CD4-positive, CD25-positive, alpha-beta regulatory T cell (primary cell): ENCODE measurements at places on chromosomes 2 and 18.

DNA sequence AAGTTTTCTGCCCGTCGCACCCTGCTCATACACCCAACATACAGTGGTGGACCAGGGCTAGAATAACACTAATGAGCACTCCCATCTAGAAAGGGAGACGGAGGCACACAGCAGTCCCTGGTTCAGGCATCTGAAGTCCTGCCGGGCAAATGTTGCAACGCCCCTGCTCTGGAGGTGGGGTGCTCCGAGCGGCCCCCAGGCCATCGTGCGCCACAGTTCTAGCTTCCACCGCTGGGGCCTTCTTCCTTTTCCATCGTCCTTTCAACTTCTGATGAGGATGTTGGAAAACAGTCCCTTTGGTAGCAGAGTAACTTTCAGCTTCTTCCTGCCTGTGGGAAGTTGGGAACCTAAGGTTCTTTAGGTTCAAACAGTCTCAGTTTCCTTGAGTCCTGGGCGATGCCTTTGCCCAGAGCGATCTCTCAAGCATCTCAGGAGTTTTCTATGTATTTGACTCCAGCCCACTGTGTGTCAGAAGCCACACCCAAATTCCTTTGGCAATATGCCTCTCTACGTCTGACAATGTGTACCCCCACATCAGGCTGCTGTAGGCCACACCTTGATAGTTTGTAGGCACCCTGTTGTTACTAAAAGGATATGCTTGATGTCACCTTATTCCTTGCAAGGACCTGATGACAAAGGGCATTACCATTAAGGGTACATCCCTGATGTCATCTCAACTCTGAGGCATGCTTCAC lies 258.8 kb downstream of the GLI2 start:
- no peak for DNase-seq
- no peak overlapping the region for H3K27ac ChIP-seq
- no peaks in the 10 kb centered on the region for H3K27me3 ChIP-seq
- no peak overlapping the region for H3K4me3 ChIP-seq
- no peaks in the 10 kb centered on the region for H3K4me1 ChIP-seq

DNA sequence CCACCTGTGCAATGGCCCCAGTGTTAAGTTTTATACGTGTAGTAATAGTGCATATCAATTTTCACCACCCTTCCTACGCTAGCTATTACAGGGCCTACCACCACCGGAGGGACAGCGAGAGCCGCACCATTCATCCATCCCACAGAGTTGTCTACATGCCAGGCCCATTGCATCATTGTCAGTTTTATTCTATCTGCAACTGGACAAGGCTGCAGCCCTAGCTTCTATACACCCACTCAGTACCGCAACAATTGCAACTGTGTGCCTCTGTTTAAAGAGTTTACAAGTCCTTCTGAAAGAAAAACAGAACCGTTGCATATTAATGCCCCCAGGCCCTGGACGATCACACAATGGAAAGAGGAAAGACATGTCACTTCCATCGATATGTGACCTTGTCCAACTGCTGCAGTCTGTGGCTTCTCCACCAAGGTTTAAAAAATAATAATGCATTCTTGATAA lies 58.6 kb downstream of the ZEB2 start:
- no peak overlapping the region for H3K27ac ChIP-seq
- no peaks in the 10 kb centered on the region for H3K27me3 ChIP-seq
- no peaks in the 10 kb centered on the region for H3K36me3 ChIP-seq
- no peak overlapping the region for H3K4me3 ChIP-seq
- H3K4me1 ChIP-seq, result peaks cover 6% of the 10 kb centered on the region
- no peak for DNase-seq

DNA sequence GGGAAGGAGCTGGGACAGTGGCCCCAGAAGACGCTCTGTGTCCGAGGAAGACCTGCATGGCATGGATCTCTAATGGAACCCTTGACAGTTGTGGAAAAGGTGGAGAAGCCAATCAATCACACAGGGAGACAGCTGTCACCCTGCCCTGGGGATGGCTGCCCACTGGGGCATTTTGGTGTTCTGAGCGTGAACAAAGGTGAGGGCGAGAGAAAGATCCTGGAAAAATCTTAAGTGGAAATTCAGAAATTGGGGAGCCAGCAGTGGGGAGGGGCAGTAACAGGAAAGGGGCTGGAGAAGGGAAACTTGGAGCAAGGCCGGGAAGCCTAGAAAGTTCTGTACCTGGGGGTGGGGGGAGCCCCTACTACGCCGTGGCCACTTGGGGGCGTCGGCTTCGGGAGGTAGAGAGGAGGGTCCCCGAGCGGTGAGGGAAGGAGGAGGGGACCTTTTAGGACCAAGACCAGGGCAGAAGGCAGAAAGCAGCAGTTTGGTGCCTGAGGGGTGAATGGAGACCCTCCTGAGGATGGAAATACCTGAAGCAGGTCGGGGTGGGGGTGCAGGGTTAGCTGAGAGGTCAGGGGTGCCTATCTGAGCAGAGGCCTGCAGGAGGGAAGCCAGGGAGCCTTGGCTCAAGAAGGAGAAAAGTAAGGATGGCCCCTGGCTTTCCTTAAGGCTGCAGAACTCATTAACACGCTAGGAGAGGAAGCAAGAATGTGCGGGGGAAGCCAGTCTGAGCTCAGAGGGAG lies 30.0 kb downstream of the NGEF start:
- H3K4me3 ChIP-seq, result no peak overlapping the region
- H3K4me1 ChIP-seq, result no peaks in the 10 kb centered on the region
- no peaks in the 10 kb centered on the region for H3K36me3 ChIP-seq
- peaks cover 5% of the 10 kb centered on the region for H3K27me3 ChIP-seq

DNA sequence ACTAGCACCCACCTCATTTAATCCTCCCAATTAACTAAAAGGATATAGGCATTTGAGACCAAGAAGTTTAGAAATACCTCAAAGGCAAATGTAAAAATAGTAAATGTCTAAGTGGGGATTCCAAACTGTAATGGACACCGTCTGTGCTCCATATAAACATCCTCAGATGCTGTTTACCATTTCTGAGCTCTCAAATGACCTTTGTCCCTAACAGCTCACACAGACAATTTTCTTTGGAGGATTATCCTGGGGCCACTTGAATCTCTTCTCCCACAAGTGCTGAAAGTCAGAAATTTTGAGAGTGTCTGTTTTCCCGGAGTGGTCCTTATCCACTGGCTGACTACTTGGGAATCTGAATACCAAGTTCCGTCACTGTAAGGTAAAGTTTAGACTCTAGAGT lies 1418.9 kb downstream of the LRP1B start:
- no peak overlapping the region for H3K27ac ChIP-seq
- no peaks in the 10 kb centered on the region for H3K36me3 ChIP-seq
- no peaks in the 10 kb centered on the region for H3K27me3 ChIP-seq
- no peak overlapping the region for H3K4me3 ChIP-seq
- no peak for DNase-seq

DNA sequence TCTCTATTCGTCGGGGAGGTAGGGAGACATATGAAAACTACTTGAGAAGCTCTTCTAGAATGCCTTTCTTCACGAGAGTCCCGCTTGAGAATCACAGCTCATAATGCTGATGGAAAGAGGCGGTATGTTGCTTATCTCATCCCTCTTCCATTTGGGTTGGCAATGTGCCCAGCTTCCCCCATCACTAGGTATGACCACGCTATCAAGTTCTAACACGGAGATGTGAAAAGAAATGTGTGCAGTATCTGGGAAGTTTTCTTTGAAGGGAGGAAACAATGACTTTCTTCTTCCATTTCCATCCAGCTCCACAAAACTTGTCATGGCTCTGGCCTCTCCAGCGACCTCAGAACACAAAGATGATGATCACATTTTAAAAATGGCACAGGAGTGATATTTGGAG lies 742.4 kb downstream of the DCDC2C start:
- no peaks in the 10 kb centered on the region for H3K27me3 ChIP-seq
- no peak overlapping the region for H3K4me3 ChIP-seq
- no peak for DNase-seq
- no peaks in the 10 kb centered on the region for H3K4me1 ChIP-seq

GRCh38 chr2:216922175-216922780 lies 62.4 kb upstream of the TNP1 start:
- no peaks in the 10 kb centered on the region for H3K27me3 ChIP-seq
- no peaks in the 10 kb centered on the region for H3K36me3 ChIP-seq
- no peak for DNase-seq
- no peak overlapping the region for H3K4me3 ChIP-seq
- H3K27ac ChIP-seq, result no peak overlapping the region
- H3K4me1 ChIP-seq, result no peaks in the 10 kb centered on the region

DNA sequence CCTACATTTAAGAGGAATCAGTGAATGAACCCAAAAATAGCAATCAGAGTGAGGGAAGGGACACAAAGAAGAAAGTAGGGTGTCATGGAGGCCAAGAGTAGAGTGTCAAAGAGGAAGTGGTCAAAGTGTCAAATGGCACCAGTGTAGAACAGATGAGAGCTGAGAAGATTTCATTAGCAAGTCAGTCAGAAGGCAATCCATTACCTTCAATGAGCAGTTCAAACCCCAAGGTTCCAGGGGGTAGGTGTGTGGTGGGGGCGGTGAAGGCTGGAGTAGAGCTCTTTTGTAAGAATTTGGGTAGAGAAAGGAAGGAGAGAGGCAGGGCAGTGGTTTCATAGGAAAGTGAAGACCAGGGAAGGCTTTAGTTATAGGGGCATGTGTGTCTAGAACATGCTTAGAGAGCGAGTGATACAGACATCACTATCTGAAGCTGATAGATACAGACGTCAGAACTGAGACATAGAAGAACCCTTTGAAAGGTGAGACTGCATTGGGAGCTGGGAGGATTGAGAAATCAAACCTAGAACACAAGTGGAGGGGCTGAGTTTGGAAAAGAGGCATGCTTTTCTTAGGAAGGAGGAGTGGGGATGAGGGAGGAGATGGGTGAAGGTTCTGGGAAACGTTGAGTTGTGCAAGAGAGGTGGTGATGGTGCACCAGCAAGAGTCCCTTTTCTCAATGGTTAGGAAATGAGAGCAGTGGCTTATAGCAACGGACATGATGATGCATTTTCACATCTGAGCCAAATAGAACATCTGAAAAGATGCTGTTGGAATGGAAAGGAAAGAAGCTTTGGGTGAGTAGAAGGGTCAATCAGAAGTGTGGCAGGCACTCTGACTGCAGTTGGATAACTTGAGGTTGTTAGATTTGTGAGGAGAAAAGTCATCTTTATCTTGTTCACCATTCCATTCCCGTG lies 48.9 kb upstream of the IL1RL1 start:
- no peaks in the 10 kb centered on the region for H3K27me3 ChIP-seq
- no peaks in the 10 kb centered on the region for H3K36me3 ChIP-seq
- H3K4me1 ChIP-seq, result peaks cover 12% of the 10 kb centered on the region

GRCh38 chr18:44537526-44537925 lies 143.2 kb upstream of the SETBP1 start:
- no peak for DNase-seq
- no peak overlapping the region for H3K27ac ChIP-seq
- H3K36me3 ChIP-seq, result no peaks in the 10 kb centered on the region
- no peaks in the 10 kb centered on the region for H3K27me3 ChIP-seq
- no peaks in the 10 kb centered on the region for H3K4me1 ChIP-seq
- H3K4me3 ChIP-seq, result no peak overlapping the region
